ENCODE measurements at places on chromosomes 3 and 15. TPM values are rescaled to one million over a fixed set of nuclear protein-coding genes. Genes with fewer than 3 reads are reported as not detected.

DNA sequence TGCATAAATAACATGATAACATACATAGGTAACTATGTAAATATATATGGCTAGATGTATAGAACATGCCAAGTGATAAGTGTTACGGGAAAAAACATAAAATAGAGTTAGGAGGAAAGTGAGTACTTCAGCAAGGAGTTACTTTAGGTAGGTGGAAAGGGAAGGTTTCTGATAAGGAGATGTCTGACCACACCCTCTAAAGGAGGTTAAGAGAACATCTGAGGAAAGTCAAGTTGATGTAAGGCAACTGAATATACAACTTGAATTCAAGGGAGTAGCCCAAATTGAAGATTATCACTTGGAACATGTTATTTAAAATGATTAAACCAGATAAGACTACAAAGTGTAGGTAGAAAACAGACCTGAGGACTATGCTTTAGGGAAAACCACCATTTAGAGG is 13.8 kb downstream of the PIERCE2 start:
- DNase-seq, result no peak

- DNase-seq, result no peak
Observed at GRCh38 chr15:63476229-63476632, 28.2 kb upstream of the USP3 start.

ATP2B2 gene
- 0.70 TPM for total RNA-seq

GRK7 gene
- not detected for total RNA-seq

DNA sequence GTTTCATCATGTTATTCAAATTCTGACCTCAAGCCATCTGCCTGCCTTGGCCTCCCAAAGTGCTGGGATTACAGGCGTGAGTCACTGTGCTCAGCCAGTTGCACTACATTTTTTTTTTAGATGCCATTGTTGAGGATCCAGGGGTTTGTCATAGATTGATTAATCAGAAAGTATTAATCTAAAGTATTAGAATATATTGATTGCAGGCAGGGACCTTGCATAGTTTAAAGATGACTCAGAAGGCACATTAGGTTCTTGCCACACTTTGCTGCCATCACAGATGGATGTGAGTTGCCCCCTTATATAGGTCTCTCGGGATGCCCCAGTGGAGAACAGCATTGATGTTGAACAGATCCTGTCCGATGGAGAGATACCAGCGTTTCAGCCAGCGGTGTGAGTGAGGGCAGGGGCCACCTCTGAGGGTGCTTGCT is 41.1 kb downstream of the IGF1R start:
- no peak for DNase-seq

CHRNA7 gene
- 3.4 TPM for total RNA-seq
